Fibroblast of lung (primary cell): ENCODE measurements at places on chromosomes 2 and 18. TPM values are rescaled to one million over a fixed set of nuclear protein-coding genes. Genes with fewer than 3 reads are reported as not detected.

CCDC121 gene
- total RNA-seq, result 1.8 and 2.0 TPM in 2 replicates

FHL2 gene
- total RNA-seq, result 120 and 144 TPM in 2 replicates

SAG gene
- total RNA-seq, result not detected in 2 replicates

MPP4 gene
- 0.26 and 0.50 TPM in 2 replicates for total RNA-seq

INHBB gene
- under 0.01 TPM in 1 of 2 replicates, not detected in the other for total RNA-seq

DNA sequence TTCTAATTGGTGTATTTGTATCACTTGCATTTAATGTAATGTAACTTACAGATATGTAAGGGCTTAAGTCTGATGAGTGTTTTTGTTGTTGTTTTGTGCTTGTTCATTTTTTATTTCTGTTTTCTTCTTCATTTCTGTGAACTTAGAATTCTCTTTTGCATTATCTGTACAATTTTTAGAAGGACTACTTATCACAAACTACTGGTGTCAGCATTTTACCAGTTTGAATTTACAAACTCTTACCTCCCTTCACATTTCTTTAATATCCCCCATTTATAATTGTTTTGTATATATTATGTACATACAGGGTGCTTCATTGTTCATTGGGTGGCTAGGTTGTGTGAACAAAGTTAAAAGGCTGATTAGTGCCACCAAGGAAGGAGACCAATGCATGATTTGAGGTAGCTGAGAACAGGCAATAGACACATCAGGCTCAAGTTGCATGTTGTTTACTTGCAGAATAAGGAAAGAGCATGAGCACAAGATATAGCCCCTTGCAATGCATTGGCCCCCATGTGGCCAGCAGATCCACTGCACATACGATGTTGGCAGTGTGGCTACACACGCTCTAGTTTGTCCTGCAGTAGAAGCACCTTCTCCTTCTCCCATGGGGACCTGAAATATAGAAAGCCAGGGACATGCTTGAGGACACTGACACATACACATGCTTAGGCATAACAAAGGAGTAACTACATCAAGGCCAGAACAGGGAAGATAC, 198.2 kb downstream of the CD8B2 start:
- no peak overlapping the region for H3K27ac ChIP-seq
- no peak for DNase-seq
- H3K27me3 ChIP-seq, result no peaks in the 10 kb centered on the region

DNA sequence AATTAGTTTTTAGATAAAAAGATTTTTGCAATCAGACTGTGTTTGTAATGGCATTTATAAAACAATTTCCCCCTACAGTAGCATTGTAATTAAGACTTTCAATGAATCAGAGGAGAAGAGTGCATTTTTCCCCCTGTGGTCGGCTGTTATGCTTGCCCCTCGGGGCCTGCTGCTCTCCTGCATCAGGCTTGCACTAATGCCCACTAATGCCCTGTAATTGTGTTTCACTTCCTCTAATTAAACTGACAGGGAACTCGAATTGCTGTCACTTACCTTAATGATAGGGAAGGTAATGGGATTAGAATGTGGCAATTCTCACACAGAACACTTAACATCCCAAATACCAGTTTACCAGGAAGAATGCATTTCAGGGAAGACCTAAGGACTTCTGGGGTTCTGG, 61.2 kb upstream of the LRRTM1 start:
- no peaks in the 10 kb centered on the region for H3K27me3 ChIP-seq
- H3K4me1 ChIP-seq, result no peaks in the 10 kb centered on the region
- no peaks in the 10 kb centered on the region for H3K36me3 ChIP-seq
- H3K4me3 ChIP-seq, result no peak overlapping the region
- H3K27ac ChIP-seq, result no peak overlapping the region

DNA sequence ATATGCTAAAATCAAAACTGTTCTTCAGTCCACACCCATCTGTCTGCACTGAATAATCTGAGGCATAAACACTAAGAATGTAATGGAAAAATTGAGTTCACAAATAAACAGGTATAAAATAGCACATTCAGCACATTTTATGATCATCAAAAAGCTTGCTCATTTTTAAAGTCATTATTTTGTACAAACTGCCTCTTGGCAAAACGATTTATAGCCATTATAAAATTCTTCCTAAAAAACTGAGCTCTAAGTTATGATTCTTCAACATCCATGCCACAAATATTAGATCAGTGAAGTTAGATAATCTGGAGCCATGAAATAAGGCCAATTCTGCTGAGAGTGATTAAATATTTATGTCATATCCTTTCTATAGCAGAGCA, 233.5 kb downstream of the DYM start:
- H3K4me3 ChIP-seq, result no peak overlapping the region
- no peaks in the 10 kb centered on the region for H3K4me1 ChIP-seq
- DNase-seq, result no peak
- H3K27me3 ChIP-seq, result no peaks in the 10 kb centered on the region
- H3K36me3 ChIP-seq, result no peaks in the 10 kb centered on the region
- H3K27ac ChIP-seq, result no peak overlapping the region

DNA sequence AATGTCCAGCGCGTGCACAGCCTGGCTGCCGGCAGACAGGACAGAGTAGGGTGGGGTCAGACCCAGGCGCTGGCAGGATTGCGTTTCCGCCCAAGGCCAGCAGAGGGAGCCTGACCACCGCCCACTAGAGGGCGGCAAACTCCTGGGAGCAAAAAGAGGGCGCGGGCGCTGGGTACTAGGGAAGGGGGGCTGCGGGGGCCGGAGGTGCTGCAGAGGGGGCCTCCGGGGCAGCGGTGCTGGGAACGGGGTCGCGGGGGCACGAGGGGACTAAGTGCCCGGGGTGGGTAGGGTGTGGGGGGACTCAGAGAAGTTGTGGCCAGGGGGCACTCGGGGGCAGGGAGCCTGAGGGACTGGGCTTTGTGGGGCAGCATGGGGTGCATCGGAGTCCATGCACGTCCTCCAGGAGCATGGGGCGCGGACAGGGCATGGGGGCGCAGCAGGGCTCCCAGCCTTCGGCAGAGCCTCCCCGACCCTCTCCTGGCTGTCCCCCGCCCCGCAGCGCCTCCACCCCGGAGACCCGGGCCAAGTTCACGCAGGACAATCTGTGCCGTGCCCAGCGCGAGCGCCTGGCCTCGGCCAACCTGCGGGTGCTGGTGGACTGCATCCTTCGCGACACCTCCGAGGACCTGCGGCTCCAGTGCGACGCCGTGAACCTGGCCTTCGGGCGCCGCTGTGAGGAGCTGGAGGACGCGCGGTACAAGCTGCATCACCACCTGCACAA, 3.2 kb downstream of the TEKT4 start:
- no peak overlapping the region for H3K27ac ChIP-seq
- no peaks in the 10 kb centered on the region for H3K27me3 ChIP-seq
- H3K4me1 ChIP-seq, result no peaks in the 10 kb centered on the region
- H3K4me3 ChIP-seq, result no peak overlapping the region
